ENCODE measurements at places on chromosomes 16 and 17.

DNA sequence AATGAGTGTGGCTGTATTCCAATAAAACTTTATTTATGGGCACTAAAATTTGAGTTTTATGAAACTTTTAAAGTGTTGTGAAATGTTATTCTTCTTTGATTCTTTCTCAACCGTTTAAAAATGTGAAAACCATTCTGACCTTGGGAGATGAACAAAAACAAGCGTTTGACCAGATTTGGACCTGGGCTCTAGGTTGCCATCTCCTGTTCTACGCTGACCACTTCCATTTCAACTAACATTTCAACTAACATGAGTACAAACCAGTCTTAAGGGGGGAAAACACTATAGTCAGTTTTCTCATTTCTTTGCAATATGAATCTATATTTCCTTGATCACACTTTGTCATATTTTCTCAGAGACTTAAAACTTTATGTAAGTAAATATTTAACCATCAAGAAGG, 118.4 kb upstream of the IRX5 start:
- H3K4me1 ChIP-seq: no peaks in the 10 kb centered on the region
- no peak overlapping the region for H3K4me3 ChIP-seq
- no peak overlapping the region for H3K27ac ChIP-seq
- H3K36me3 ChIP-seq: no peaks in the 10 kb centered on the region

GRCh38 chr17:32876417-32877163, at the start of gene MYO1D:
TSS of gene MYO1D (minus strand) at chr17:32877124. CDS start at chr17:32876872, 252 bp downstream.
- H3K27ac ChIP-seq: peak within 1 kb of the TSS; percentile 73
- no peaks in the 10 kb centered on the region for H3K36me3 ChIP-seq
- peak within 1 kb of the TSS; percentile 35 for H3K4me3 ChIP-seq
- H3K4me1 ChIP-seq: peaks cover 18% of the 10 kb centered on the region
- DNase-seq: peak; percentile 70

DNA sequence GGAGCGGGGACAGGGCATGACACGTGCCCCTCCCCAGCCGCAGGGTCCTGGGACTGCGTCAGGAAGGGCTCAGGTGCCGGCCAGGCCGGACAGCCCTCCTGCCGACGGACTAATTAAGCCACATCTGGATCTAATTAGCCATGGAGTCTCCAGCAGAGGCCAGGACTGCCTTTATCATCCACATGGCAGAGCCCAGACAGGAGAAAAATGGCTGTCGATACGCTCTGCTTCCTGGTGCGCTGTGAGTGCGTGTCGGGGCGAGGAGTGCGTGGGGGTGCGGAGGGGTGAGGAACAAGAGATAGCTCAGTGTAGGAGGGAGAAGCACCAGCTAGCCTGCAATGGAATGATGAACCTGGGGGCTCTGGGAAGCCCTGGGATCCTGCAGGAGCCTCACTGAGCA, 218.8 kb downstream of the IRF8 start:
- H3K36me3 ChIP-seq: no peaks in the 10 kb centered on the region
- no peak overlapping the region for H3K4me3 ChIP-seq
- DNase-seq: no peak
- H3K27ac ChIP-seq: no peak overlapping the region

DNA sequence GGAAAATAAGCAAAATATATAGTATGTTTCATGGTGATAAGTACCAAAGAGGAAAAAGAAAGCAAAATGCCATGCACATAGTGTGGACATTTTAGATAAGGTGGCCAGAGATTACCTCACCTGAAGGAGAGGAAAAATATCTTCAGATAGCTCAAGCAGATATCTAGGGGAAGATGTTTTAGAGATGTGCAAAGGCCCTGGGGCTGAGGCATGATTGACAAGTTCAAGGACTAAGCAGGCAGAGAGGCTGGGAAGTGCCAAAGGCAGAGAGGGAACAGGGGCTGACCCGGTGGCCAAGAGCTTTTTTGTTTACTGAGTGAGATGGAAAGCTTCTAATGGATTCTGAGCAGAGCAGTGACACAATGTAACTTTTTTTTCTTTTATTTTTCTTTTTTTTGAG, 4.4 kb upstream of the MT4 start:
- no peak overlapping the region for H3K27ac ChIP-seq
- no peaks in the 10 kb centered on the region for H3K4me1 ChIP-seq
- H3K4me3 ChIP-seq: no peak overlapping the region
- no peaks in the 10 kb centered on the region for H3K36me3 ChIP-seq

GRCh38 chr17:79874329-79874981, 35.2 kb upstream of the CBX4 start:
- H3K4me1 ChIP-seq: no peaks in the 10 kb centered on the region
- no peak for DNase-seq
- H3K36me3 ChIP-seq: no peaks in the 10 kb centered on the region
- H3K27ac ChIP-seq: no peak overlapping the region

DNA sequence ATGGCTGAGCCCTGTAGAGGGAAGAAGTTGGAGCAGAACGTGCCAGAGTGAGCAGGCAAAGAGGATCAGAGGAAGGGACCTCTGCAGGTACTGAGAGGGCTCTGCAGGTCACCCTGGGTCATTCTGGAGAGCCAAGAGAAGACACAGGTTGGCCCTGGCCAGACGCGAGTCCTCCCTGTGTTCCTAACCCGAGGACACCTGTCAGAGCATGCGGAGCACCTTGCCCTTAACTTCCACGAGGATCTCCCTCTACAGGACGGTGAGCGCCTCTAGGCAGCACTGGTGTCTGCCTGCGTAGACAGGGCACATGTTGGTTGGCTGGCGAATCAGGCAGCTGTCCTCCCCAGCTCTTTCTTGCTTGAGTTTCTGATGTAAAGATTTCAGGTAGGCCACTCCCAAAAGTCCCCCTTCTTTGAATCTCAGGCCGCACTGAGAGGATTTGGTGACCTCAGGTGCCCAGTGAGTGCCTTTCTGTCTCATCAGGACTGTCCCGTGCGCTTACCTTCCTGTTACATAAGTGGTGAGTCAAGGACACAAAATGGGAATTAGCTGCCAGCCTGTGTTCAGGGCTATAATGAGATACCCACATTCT, 45.3 kb downstream of the MPRIP start:
- H3K36me3 ChIP-seq: peaks cover 21% of the 10 kb centered on the region
- DNase-seq: peak; percentile 40
- H3K4me1 ChIP-seq: peaks cover 27% of the 10 kb centered on the region
- no peak overlapping the region for H3K4me3 ChIP-seq
- no peaks in the 10 kb centered on the region for H3K27me3 ChIP-seq

- no peaks in the 10 kb centered on the region for H3K4me1 ChIP-seq
- H3K4me3 ChIP-seq: no peak overlapping the region
- no peak overlapping the region for H3K27ac ChIP-seq
- H3K36me3 ChIP-seq: no peaks in the 10 kb centered on the region
Measured at GRCh38 chr16:86768999-86769398, 190.7 kb downstream of the FOXL1 start.

- H3K36me3 ChIP-seq: no peaks in the 10 kb centered on the region
- H3K27me3 ChIP-seq: no peaks in the 10 kb centered on the region
- no peak overlapping the region for H3K4me3 ChIP-seq
Measured at GRCh38 chr16:12024429-12024828, 47.9 kb downstream of the SNX29 start.

DNA sequence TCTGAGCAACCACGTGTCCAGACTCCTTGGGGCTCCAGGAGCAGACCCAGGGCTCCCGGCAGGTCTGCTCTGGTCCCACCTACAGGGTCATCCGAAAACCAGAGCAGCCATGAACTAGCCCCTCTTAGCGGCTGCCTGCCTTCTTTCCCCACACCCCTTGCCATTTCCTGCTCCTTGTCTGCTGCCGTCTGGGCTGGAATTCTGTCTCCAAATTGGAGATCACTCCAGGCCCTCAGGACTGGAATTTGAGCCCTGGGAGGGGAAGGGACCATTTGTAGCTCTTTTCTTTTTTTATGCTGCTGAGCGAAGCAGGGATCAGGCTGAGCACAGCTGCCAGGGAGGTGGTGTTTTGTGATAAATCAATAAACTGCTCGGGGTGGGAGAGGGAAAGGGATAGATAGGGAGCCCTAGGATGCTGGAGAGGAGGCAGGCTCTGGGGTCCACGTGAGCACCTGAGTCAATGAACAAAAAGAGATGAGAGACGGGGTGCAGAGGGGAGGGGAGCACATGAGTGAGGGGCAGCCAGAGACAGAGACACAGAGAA, 257.5 kb downstream of the ENGASE start:
- H3K4me1 ChIP-seq: no peaks in the 10 kb centered on the region
- no peaks in the 10 kb centered on the region for H3K36me3 ChIP-seq
- no peak overlapping the region for H3K4me3 ChIP-seq

GRCh38 chr17:59812139-59812538, 80.6 kb downstream of the TUBD1 start:
- peaks cover 10% of the 10 kb centered on the region for H3K36me3 ChIP-seq
- no peak for DNase-seq
- no peak overlapping the region for H3K4me3 ChIP-seq
- no peaks in the 10 kb centered on the region for H3K27me3 ChIP-seq
- no peak overlapping the region for H3K27ac ChIP-seq
- no peaks in the 10 kb centered on the region for H3K4me1 ChIP-seq

GRCh38 chr16:49194537-49195236, 87.0 kb downstream of the CBLN1 start:
- no peak overlapping the region for H3K4me3 ChIP-seq
- H3K27ac ChIP-seq: no peak overlapping the region
- no peaks in the 10 kb centered on the region for H3K27me3 ChIP-seq
- DNase-seq: no peak
- H3K4me1 ChIP-seq: no peaks in the 10 kb centered on the region

DNA sequence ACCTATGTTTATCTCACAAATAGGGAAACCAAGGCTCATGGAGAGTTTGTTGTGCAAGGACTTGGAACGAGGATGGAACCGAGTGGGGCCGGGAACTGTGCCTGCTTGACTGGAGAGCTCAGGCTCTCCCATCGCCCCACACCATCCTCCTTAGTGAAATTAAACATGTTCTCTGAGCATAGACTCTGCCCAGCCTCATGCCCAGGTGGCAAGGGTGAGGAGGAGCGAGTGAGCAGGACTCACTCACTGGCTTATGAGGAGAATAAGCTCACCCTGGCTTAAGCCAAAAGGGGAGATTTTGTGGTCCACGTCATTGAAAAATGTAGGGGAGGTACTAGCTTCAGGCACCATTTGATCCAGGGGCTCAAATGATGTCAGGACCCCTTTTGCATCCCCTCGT, 44.8 kb downstream of the NKD1 start:
- H3K36me3 ChIP-seq: no peaks in the 10 kb centered on the region
- no peak overlapping the region for H3K27ac ChIP-seq
- no peak for DNase-seq
- H3K27me3 ChIP-seq: no peaks in the 10 kb centered on the region
- H3K4me3 ChIP-seq: no peak overlapping the region
- H3K4me1 ChIP-seq: peaks cover 16% of the 10 kb centered on the region

DNA sequence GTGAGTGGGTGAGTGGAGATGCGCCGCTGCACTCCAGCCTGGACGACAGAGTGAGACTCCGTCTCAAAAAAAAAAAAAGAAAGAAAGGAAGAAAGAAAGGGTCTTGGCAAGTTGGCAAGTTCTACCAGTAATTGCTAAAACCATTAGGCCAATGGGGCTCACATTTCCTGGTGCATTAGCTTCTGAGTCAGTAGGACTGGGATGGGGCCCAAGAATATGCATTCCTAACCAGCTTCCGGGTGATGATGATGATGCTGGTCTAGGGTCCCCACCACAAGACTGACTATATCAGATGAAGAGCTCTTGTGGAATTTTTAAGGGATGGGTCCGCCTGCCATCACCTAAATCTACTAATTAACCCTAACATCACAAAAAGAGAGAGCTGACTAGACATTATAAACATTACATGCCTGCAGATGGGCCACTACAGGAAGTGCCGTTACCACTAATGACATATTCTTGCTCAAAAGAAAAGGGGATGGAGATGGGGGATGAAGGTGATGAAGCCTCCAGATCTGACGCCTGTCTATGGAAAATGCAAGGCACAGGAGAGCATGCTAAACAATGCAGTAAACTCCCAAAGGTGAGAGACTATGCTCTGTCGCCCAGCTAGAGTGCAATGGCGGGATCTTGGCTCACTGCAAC, 13.1 kb downstream of the MYH11 start:
- no peak overlapping the region for H3K27ac ChIP-seq
- no peak overlapping the region for H3K4me3 ChIP-seq
- no peaks in the 10 kb centered on the region for H3K36me3 ChIP-seq
- no peaks in the 10 kb centered on the region for H3K27me3 ChIP-seq

GRCh38 chr16:84218176-84218823, 21.5 kb downstream of the KCNG4 start:
- H3K36me3 ChIP-seq: no peaks in the 10 kb centered on the region
- H3K4me3 ChIP-seq: no peak overlapping the region
- H3K27ac ChIP-seq: no peak overlapping the region
- DNase-seq: no peak

GRCh38 chr17:31397256-31397939, 5.9 kb downstream of the RAB11FIP4 start:
- H3K4me1 ChIP-seq: no peaks in the 10 kb centered on the region
- peaks cover 7% of the 10 kb centered on the region for H3K27me3 ChIP-seq
- no peak overlapping the region for H3K4me3 ChIP-seq
- H3K27ac ChIP-seq: no peak overlapping the region
- no peaks in the 10 kb centered on the region for H3K36me3 ChIP-seq
- DNase-seq: no peak

DNA sequence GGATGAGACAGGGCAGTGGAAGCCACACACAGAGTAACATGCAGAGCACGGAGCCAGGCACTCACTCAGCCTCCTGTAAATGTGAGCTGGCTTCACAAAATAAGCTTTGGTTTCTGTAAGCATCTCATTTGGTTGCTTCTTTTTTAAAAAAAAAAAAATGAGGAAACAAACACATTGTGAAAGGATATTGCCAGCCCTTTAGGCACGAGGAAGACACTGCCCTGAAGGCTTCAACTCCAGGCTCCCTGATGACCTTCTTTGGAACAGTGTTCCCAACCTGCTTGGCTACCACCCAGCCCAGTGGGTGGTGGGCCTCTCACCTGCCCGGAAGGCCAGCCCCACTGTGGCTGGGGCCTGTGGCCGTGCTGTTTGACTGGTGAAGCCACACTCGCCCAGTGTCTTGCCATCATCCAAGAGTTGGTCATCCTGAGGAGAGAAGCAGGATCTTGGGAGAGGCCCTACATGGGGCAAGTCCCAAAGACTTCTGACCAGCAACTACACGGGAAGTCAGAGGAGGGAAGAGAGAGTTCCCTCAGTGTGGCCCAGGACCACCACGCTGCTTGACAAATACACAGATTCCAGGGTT, 1.9 kb downstream of the ELOB start:
- H3K27me3 ChIP-seq: no peaks in the 10 kb centered on the region
- no peak for DNase-seq
- H3K4me1 ChIP-seq: peaks cover 27% of the 10 kb centered on the region
- H3K27ac ChIP-seq: no peak overlapping the region
- peaks cover 45% of the 10 kb centered on the region for H3K36me3 ChIP-seq
- H3K4me3 ChIP-seq: no peak overlapping the region

All from adrenal gland (tissue), 19 donors.